Activated CD4-positive, alpha-beta T cell treated with anti-CD3 and anti-CD28 coated beads, Interleukin-10, Interleukin-2, amounts not matched to agents 100 ng/mL and 50 ng/mL, durations not matched to agents 16 hours and 8 hours (primary cell): ENCODE measurements at places on chromosomes 6 and 20.

- no peak for DNase-seq
Observed at GRCh38 chr6:121124600-121124999, 209.7 kb downstream of the TBC1D32 start.

DNA sequence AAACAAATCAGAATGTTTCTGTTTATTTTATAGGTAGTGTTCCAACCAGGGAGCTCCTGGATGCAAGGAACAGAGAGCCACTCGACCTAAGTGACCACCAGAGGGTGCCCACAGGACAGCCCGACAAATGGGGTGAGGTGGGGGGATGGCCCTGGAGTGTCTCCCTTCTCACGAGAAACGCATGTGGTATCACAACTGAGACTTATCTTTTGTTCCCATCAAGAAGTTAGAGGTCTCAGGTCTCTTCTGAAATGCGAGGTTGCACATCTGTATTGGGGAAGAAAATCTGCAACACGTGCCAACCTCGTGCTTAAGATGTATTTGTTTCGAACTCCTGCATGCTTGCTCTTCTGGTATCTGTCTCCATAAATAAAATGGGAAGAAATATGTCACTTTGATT, 104.0 kb downstream of the ISM1 start:
- peak; percentile 1 for DNase-seq

- no peak for DNase-seq
Observed at GRCh38 chr6:72856801-72857200, 234.9 kb downstream of the KCNQ5 start.

DNA sequence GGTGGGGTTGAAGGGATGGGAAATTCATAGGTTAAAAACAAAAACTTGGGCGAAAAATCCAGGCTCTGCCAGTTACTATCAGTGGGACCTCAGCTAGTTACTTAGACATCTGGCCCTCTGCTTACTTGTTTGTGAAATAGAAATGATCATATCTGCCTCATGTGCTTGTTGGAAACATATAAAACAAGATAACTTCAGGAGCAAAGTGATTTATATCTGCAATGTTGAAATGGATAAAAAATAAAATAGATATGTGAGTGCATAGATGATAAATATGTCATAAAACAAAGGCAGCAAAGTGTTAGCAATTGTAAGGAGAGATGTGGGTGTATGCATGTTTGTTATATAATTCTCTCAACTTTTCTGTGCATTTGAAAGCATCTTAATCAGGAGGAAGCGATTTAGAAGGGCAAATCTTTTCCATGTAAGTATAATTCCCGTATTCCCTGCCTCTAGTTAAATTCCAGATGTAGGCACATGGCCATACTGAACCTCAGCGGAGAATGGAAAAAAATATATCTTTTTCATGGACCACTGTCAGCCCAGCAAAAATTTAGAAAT, 579.0 kb upstream of the FLRT3 start:
- no peak for DNase-seq

DNA sequence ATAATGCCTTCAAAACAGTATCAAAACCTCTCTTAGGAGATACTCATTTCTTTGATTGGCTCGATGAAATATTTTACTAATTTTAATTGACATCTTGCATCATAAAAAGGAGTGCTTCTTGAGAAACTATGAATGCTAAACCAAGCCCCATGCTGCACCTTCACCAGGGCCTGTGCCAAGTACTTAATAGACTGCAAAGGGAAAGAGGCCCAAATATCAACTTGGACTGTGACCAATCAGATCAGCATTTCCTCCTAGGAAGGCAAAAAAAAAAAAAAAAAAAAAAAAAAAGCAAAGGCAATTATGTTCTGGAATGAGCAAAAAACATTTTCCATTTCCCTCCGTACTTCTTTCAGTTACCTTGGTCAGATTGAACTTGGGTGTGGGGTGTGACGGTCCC, 253.0 kb upstream of the SOX4 start:
- no peak for DNase-seq

DNA sequence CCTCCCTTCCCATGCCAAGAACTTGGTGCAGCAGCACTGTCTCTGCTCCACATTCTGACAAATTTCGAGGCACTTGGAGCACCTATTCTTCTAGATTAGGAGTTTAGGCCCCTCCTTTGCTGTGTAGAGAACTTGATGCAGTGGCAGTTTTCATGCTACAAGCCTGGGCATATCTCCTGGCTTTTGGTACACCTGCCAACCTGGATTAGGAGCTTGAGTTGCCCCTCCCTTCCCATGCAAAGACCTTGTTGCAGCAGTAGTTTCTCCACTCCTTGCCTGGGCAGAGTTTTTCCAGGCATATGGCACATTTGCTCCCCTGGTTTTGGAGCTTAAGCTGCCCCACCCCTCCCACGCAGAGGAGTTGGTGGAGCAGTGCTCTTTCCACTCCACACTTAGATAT, 956.1 kb downstream of the EYS start:
- DNase-seq = no peak

DNA sequence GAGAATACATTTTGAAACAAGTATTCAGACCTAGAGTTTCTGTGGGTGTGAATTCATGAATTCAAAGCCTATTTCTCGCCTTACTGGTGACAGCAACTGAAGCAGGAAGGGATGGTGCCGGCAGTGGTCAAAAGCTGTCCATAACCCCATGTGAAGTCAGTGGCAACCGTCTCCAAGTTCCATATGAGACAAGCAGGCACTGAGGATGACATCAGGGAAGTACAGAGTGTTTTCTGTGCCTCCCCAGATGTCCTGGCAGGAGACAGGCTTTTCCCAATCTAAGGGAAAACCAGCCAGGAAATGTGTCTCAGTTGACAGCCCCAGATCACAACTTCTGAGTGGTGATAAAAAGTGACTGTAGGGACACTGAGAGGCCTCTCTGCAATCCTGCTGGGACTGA, 66.6 kb downstream of the HIVEP2 start:
- peak; percentile 77 for DNase-seq

DNA sequence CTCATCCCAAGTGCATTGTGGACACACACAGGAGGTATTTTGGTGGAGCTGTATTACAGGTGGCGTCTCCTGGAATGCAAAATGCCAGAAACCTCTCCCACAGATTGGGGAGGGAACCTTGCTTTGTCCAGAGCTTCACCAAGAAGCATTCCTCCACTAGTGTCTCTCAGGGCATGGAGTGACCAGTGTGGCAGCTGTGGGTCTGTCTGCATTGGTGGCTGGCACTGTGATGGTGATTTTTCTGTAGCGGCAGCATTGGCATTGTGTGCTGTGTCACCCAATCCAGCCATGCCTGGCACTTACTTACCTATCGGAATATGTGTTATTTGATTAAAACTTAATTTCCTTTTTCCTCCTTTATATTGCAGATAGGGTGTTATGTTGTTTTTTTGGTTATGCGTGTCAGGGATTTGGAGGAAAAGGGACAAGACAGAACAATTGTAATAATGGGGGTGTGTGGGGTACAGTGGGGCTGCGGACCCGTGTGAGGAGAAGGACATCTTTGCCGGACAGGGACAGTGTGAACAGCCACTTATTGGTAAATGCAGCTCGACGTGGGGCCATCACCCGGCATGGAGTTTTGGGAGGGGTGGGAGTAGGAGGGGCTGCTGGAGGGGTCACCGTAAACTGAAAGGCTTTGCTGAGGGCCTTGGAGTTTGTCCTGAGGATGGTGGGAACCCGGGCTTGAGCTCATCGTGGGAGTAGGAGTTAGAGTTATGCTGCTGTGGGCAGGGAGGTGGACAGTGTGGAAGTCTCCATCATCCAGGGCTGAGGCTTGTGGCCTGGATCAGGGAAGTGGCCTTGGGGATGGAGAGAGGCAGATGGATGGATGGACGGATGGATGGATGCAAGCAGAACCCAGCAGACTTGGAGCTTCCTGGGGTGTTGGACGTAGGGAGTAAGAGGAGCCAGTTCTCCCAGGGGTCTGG, 105.0 kb downstream of the SYCP2 start:
- DNase-seq = no peak

GRCh38 chr6:151240791-151241642, 1.2 kb downstream of the AKAP12 start:
- peak; percentile 13 for DNase-seq

DNA sequence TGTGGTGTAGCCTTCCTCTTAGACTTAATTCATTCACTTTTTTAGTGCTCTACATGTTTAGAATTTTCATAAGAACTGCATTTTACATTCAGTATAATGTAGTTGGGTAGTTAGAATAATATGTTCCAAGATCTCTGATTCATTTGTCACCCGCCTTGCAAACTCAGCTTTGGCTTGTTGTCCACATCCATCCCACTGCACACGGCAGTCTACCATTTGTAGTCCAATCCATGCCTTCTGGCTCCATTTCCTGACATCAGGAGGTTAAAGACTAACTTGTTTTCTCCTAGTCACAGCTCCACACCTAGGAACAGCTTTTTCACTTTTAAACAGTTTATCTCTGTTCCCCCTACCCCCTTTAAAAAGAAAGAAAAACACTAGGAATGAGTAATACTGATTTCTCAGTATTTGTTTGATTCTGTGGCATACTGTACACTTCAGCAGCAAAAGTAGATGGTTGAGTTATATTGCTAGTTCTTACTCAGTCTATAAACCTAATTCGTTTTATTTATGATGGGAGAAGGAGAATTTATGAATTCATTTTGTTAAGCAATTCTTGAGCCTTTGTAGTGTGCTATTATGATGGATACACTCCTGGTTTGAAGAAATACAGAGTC, 180.9 kb downstream of the ARID1B start:
- DNase-seq = peak; percentile 75

DNA sequence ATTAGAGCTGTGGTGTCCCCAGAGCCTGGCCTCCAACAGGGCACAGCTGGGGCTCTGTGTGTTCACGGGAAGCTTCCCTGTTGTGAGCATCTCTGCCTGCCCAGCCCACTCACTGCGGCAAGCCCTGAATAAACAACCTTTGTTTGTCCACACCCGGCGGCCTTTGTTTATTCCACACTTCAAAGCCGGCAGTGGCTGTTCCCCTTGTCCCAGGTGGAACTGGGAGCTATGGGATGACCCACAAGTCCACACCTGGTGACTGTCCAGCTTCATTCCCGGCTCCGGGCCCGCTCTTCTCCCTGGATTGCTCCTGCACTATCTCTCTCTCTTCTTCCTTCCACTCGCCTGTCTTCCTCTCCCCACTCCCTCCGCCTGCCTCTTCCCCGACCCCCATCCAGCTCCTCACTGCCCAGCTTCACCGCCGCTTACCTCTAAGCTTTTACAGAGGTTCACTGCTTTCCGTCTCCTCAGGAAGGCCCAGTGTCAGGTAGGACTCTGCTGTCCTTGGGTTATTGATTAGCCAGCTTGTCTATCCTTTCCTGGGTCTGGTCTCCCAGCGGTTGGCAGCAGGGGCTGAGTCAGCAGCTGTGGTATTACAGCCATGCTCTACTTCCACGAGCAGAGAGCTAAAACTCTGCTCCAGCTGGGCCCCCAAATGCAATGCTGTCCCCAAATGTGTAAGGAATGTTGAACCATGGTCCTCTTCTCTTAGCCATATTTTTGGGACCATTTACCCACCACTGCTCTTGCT, 17.8 kb downstream of the DACT2 start:
- DNase-seq = no peak

DNA sequence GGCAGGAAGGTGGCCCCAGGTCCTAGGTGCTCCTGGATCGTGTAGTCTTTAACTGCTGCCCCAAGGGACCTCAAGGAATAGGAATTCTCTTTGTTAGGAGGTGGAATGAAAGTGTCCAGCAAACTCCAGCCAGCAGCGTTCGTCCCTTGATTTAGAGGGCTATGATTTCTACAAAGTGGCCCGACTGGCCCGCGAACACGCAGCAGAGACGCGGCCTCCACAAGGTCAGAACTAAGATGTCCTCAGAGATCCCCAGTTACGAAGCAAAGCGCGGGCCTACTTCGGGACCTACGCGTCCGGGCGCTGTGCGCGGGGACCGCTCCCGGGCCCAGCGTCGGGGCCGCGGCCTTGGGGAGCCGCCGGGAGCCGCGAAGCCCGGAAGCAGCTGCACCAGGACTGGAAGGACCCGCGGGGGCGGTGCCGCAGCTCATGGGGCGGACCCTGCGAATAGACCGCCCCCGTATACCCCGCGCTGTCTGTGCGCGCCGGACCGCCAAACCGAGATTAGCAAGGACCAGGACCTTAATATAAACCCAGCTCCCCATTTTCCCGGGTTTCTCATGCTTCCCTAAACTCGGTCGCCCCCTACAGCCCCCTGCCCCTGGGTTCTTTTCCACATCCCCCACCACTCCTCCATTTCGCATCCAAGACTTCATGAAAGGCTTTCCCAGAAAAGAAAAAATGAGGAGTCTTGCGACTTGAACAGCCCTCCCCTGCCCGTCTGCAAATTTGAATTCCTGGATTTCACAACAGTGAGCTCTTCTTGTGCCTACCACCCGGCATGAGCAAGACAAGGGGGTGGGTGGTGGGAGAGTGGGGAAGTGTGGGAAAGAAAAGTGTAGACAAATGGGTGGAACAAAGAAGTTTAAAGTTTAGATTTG, at the start of gene C6orf47:
Gene C6orf47, minus strand, starts transcription at position 398 of the 881 bp plus-strand sequence. CDS start 831 bp downstream, outside the sequence.
- DNase-seq = peak; percentile 88

- DNase-seq = peak; percentile 59
Observed at GRCh38 chr20:32336918-32337347, 21.2 kb upstream of the ASXL1 start.

GRCh38 chr6:148170286-148170685, 172.4 kb upstream of the SASH1 start:
- DNase-seq = no peak

- DNase-seq = no peak
Observed at GRCh38 chr20:49435639-49436038, 46.8 kb downstream of the KCNB1 start.

- no peak for DNase-seq
Observed at GRCh38 chr6:23016696-23017095, 447.3 kb downstream of the HDGFL1 start.

DNA sequence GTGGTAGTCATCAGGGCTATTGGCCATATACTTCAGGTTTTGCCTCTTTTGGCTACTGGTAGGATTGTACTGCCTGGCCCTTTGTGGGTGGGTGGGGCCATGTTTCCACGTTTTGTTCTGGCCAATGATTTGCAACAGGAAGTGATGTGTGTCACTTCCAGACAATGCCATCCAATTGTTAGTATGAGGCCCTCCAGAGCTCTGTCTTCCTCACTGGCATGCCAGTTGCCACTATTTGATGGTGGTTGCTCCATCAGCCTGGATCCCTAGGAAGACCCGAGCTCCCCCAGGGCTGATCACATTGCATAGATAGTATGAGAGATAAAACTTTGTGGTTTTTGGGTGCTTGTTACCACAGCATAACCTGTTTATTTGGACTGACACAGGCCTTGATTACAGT, 7.7 kb upstream of the LRRN4 start:
- no peak for DNase-seq

DNA sequence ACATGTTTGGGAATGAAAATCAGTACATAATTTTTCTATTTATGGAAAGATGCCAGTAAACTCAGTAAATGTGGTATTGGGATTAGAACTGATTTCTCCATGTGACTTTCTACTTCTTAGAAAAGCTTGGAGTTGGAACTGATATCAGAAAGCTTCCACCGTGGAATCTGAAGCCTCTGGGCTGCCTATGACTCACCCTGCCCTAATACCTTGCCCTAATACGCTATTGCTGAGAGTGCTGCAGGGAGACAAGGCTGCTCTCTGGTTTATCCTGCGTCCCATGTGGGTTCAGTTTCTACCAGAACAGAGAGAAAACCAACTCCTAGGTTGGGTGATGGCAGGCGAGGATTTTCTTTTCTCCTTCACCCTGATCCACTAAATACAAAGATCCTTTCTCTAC, 3.3 kb upstream of the STMND1 start:
- no peak for DNase-seq
